ENCODE measurements at places on chromosomes 3 and 15. TPM values are rescaled to one million over a fixed set of nuclear protein-coding genes. Genes with fewer than 3 reads are reported as not detected.

The ROPN1 gene
- polyA plus RNA-seq: not detected

The EIF1B gene
- 91.3 TPM for polyA plus RNA-seq

The PLSCR2 gene
- not detected for polyA plus RNA-seq

The P2RY12 gene
- 0.10 TPM for polyA plus RNA-seq

The PYGO1 gene
- 1.1 TPM for polyA plus RNA-seq

The SI gene
- not detected for polyA plus RNA-seq

The CSTA gene
- 36.9 TPM for polyA plus RNA-seq

The MFN1 gene
- 16.5 TPM for polyA plus RNA-seq

The ALDH1A3 gene
- 118 TPM for polyA plus RNA-seq

The OXTR gene
- polyA plus RNA-seq: 0.09 TPM
